Vagina (tissue), 2 donors: ENCODE measurements at places on chromosomes 5 and 9. TPM values are rescaled to one million over a fixed set of nuclear protein-coding genes. Genes with fewer than 3 reads are reported as not detected.

NEURL1B gene
- 30.9 TPM for total RNA-seq

SIT1 gene
- 2.5 TPM for total RNA-seq

CCNB1 gene
- 14.0 TPM for total RNA-seq

KLHL3 gene
- total RNA-seq, result 7.4 TPM

CA9 gene
- 0.98 TPM for total RNA-seq

ANKRD18A gene
- total RNA-seq, result 1.5 TPM

STKLD1 gene
- total RNA-seq, result not detected

PHF24 gene
- 0.25 TPM for total RNA-seq

C9 gene
- not detected for total RNA-seq

NKD2 gene
- 2.0 TPM for total RNA-seq

CDC20B gene
- total RNA-seq, result not detected

PCYOX1L gene
- 6.4 TPM for total RNA-seq

FYB1 gene
- 10.8 TPM for total RNA-seq

FCN2 gene
- total RNA-seq, result not detected

SHOC1 gene
- total RNA-seq, result 0.25 TPM

DDX4 gene
- not detected for total RNA-seq

CCDC192 gene
- total RNA-seq, result not detected

NEUROG1 gene
- not detected for total RNA-seq

NNT gene
- total RNA-seq, result 40.3 TPM

IL12B gene
- not detected for total RNA-seq

KCNV2 gene
- not detected for total RNA-seq

GABRA1 gene
- total RNA-seq, result not detected

NOXA1 gene
- 2.9 TPM for total RNA-seq

PRDM9 gene
- total RNA-seq, result not detected
